Hypothalamus (tissue), 51 donors: ENCODE measurements at places on chromosomes 2 and 18.

DNA sequence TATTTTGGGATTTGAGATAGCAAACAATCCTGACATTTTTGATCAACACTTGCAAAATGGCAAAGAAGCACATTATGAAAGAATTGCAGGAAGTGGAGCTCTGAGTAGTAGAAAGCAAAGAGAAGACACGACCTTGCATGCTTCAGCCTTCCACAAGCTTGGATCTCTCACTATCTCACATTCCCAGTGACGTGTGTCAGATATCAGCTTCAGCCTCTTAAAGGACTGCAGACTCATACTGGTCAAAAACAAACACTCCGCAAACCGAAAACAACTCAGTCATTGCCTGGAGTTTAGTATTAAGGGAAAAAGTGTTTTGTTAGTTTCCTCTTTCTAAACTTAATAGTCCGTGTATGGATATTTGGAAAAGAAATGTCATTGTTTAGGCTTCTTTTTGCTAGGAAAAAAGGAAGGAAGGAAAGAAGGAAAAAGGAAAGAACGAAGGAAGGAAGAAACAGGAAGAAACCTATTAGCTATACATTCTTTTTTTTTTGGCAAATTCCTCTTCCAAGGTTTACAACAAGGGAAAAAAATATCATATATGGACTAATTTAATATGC, 32.6 kb upstream of the SLC40A1 start:
- no peak for DNase-seq

DNA sequence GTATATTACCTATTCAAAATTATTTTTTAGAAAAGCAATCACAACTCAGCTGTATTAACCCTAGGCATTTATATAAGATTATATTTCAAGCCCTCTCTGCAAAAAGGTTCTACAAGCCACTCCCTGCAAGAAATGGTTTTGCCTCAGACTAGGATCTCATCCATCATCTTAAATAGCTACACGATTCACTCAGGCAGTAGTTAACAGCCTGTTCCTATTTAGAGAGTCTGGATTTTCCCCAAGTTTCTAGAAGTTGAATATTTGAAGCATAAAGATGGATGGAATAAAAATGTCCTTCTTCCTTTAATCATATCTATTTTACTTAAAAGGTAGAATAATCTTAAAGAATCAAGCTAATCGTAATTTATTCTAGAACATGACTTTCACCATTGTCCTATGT, 167.1 kb upstream of the STK17B start:
- no peak for DNase-seq

GRCh38 chr18:55515214-55515613, 72.8 kb downstream of the TCF4 start:
- no peak for DNase-seq

DNA sequence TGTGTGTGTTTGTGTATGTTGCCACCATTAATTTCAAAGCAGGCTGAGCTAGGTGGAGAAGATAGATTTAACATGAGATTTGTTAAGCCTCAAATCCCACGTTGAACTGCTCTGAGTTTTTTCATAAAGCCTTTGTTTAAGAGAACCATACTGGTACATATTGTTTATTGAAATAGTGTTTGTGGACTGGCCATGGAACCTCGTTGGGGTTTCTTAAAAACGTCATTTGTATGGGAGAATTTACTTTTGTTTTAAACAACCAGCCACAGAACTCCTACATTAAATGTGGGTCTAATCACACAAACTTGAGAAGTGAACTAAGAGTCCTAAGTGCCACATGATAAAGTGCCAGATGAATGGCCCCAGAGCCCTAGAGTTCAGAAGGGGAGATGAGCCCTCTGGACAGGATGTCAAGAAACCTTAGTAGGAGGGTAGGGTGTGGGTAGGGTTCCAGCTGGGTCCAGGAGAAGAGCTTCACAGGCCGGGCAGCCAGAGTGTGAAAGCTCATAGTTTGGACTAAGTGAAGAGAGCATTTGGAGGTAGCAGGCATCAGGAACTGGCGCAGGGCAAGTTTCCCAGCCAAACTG, 120.6 kb upstream of the EML6 start:
- no peak for DNase-seq

- no peak for DNase-seq
Observed at GRCh38 chr2:7517088-7517487, 599.9 kb downstream of the RNF144A start.

DNA sequence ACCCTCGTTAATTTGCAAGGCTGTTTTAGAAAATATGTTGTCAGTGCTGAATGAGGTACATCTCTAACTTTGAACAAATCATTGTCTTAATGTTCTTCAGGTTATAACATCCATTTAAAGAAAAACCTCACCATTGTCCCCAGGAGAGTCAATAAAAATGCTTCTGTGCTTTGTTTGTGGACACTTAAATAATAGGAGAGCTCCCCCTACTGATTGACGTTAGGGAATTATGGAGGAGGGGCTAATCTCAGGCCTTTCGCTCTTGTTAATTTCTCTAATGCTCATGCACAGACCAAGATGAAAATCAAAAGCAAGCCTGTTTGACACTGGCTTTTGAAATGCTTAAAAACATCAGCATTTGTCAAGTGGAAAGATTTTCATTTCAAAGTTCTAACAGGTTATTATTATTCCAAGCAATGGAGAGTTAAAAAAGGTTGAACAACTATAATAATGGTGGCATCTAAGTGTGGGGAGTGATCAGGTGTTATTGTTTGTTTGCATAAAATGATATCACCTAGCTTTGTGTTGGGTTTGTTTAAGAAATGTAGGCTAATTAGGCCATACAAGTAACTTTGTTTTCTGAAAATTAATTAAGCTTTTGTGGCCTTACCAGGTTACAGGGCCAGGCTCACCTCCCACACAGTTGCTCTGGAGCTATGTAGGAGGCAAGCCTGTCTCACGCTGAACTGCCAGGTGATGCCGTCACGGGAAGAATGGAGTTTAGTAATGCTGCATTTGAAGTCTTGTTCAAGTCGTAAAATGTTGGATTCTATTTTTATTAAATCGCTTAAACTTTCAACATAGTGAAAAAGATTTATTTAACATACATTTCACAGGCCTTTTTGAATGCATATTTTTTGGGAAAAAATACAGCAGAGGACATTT, 51.7 kb upstream of the SMIM21 start:
- DNase-seq, result peak; percentile 7

GRCh38 chr2:52340171-52340570, 1308.2 kb upstream of the NRXN1 start:
- DNase-seq, result no peak

DNA sequence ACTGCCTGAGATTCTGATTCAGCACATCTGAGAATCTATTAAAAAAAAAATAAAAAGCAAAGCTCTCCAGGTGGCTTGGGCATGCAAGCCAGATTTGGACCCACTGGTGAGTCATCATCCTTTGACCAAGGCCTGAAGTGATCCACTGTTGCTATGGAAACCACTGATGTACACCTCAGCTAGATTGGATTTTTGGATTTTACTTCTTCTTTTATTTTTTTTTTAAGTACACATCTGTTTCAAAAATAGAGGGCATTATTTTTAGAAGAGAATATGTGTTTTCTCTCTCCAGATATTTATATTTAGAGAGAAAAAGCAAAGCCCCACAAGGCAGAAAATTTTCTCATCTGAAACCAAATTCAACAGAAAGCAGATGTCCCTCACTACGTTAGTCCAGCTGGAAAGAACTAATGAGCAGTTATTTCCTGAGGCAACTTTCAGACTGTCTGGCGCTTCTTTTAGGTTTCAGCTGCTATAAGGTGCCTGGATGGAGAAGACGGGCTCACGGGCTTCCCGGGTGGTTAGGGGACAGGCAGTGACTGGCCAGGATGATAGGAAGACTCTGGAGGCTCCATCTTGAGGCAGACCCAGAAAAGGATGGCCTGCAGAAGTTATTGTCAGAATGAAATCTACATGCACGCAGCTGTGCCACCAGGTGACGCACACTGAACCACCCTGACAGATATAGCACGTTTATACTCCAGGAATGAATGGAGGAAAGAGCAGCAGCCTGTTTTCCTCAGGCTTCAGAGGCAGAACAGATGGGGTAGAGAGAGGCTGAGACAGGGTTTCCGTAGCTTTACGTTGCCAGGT, 50.5 kb downstream of the MRPL35 start:
- DNase-seq, result no peak

GRCh38 chr2:187916799-187917198, 362.6 kb upstream of the TFPI start:
- DNase-seq, result no peak

- no peak for DNase-seq
Observed at GRCh38 chr2:230949966-230950873, 25.2 kb upstream of the GPR55 start.

DNA sequence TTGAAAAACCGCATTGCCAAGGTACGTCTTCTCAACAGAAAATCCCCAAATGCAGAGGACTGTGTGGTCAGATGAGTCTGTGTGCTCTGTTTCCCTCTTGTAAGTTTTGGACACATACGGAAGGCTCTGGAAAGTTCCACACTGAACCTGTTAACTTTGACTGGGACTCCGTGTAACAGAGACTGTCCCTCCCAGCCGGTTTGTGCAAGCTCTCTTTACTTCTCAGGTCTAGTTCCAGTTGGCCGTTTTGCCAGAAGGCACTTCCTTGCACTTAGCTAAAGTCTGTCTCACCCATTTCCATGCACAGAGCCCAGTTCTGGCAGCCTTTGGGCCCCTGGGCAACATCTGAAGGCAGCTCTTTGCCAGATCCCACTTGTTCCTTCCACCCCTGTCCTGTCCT, 22.0 kb downstream of the EFHD1 start:
- DNase-seq, result peak; percentile 32

DNA sequence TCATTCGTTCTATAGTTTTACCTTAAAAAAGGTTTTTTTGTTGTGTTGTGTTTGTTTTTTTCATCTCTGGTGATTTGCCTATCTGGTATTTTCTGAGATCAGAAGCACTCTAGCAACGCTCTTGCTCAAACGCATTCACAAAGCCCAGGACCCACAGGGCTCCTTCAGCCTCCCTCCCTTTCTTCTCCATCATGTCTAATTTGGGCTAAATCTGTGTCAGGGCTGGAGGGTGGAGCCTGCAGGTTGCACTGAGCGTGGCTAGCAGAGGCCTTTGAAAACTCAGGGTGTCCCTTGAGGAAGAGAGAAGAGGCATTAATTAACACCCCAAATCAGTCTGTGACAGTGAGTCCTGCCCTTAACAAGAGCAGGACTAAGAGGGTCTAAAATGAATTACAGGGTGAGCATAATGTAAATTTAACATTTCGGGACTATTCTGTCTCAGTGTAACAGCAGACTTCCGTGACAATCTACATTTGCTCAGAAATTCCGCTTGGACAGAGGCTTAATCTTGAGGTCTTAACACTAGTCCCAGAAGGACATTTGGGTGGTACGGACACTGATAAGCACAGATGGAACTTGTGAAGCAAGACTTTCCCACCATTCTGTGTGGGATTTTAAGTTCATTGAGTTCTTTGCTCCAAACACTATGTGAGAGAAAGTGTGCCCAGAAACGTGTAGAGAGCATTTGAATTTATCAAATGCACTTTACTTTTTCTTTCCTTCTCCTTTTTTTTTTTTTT, 174.4 kb upstream of the APCDD1 start:
- no peak for DNase-seq

DNA sequence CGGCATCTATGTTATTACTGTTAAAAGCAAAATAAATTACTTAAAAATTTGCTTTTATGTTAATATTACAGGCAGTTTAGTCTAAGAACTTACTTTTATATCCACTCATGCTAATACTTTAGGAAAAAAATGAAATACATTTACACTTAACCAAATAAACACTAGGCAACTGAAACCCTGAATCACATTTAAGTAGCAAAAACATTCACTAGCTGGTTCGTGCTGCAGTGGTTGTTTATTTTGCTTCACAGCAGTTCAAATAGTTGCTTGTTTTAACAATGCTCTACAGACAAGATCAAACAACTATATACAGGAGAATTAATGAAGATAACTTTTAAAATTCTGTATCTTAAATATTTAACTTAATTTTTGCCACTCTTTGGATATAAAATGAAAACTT, 60.8 kb downstream of the ABCG8 start:
- DNase-seq, result no peak

- DNase-seq, result no peak
Observed at GRCh38 chr2:161029321-161029720, 130.9 kb upstream of the TANK start.

GRCh38 chr18:62325806-62326645, 916 bp downstream of the TNFRSF11A start:
- no peak for DNase-seq

DNA sequence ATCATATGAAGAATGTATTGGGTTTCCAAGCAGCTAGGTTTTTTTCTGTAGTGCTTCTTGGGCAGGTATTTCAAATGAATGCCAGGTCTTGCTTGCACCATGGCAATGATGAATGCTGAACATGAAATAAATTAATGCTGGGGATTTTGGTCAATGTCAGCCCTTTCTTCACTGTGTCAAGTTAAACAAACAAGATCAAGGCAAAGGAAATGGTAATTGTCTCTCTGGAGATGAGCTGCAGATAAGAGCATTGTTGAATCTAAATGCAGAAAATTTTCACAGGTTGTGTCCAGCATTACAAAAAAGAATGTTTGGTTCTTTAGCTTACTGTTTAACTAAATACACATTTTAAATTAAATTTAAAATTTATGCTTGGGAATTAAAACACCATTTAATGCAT, 144.3 kb downstream of the GPD2 start:
- DNase-seq, result no peak

DNA sequence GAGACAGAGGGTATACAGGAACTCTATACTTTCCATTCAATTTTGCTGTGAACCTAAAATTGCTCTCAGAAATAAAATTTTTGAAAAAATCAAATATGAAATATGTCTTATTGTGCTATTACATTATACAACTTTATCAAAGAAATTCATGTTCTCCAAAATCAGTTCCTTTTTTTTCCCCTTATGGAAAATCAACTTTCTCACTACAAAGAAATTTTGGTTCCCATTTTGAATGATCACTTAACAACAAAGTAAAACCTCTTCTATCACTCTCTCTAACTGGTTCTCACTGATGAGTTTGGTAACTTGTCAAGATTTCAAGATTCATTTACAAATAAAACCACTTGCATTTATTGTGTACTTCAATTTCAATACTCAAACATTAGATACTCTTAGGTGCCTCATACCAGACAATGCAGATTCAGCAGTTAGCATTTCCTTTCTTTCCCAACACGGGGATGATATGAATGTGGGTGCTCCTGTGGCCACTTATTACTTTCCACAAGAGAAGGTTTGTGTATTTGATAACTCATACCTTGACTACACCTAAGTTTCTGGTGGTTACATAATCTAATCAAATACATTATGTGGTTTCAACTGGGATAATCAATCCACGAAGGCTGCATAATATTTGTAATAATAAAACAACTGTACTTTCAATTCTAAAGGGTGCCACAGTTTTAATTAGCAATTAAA, 6.4 kb downstream of the PSME4 start:
- no peak for DNase-seq

GRCh38 chr2:225895126-225895525, 495.6 kb downstream of the NYAP2 start:
- no peak for DNase-seq
